ENCODE measurements at places on chromosomes 6 and 20. TPM values are rescaled to one million over a fixed set of nuclear protein-coding genes. Genes with fewer than 3 reads are reported as not detected.

NR2E1 gene
- not detected for total RNA-seq

DEFB124 gene
- total RNA-seq: not detected

KCNB1 gene
- not detected for total RNA-seq

DNA sequence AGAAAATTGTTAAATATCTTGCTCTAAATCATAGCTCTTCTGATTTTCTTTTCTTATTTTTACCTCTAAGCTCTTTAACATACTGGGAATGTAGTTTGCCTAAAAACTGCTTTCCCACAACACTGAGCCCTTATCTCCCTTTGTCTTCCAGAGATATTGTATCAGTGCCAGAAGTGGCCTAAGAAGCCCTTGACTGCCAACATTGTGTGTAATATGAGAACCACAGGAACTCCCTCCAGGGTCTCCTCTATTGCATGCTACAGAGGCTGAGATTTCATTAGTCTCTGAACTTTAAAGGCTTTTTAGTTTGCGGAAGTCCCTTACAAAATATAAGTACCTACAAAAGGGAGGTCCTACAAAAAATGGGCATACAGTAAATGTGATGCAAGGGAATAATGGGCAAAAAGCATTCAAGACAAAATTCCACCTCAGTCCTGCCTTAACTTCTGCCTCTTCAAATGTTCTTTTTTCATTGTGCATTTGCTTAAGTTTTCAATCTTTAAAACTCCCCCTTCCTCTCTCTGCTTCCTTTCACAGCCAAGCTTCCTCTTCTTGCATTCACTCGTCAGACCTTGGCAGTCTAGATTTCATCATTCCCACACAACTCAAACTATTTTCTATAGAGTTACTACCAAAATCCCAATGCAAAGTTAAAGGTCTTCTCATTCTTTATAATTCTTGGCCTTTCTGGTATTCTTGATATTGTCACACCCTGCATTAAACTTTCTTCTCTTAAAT, 76.5 kb downstream of the ADGRG6 start:
- peak; percentile 34 for DNase-seq

DNA sequence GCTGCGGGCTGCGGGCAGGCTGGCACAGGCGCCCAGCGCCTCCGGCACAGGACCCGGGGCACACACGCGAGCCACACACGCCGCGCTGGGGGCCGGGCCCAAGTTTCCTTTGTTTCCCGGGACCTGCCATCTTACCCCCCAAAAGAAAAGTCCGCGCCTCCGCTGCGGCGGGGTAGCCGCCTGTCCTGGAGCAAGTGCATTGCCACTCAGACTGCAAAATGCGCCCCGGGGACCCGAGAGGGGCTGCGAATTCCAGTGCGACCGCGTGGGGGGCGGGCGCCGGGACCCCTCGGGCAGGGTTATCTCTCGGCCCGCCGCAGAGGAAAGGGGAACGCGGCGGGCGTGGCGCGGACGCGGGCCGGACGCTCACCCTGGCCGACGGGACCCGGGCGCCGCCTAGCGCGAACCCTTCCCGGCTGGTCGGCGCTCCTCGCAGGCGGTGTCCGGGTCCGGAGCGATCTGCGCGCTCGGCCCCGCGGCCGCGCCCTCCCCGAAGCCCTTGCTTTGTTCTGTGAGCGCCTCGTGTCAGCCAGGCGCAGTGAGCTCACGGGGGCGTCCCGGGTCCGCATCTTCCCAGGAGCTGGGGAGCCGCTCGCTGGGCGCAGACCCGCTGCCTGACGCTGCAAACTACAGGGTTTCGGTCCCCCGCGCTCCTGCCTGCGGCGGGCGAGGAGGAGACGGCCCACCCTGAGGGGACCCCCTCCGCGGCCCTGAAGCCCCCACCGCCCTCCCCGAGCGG, 639 bp upstream of the CD24 start:
- peak; percentile 77 for DNase-seq

GRCh38 chr6:87366072-87366827, 21.6 kb downstream of the C6orf163 start:
- DNase-seq: no peak

DNA sequence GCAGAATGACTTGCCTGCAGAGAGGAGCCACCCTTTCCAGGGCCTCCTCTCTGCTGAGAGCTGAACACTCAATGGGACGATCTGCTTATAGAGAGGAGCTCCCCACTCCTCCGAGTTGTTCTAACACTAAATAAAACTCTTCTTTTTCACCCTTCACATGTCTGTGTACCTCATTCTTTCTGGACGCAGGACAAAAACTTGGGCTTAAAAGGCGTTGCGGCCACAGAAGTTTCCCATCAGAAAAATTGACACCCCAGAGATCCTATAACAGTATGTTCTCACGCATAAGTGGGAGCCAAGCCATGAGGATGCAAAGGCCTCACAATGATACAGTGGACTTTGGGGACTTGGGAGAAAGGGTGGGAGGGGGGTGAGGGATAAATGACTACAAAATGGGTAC, 121.2 kb downstream of the GMPR start:
- no peak for DNase-seq

DNA sequence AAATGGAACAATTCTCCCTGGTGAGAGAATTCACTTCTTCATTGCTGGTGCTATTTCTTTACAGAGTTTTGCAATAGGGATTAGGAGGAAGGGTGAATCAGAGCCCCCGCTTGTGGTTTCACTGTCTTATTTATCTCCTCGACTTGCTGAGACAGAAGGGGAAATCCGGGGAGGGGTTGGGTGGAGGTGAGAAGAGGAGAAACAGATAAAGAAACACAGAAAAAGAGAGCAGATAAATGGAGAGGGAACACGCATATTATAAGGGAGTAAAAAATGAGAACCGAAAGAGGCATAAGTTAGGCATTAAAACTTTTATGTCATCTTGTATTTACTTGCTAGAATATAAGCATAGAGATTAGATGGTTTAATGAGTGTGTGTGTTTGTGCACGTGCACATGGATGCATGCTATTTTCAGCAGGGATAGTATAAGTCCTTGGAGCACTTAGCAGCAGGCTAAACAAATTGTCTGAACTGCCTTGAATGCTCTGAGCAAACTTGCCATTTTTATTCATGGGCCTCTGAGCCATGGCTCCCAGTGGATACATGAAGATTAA, 105.0 kb downstream of the OLIG3 start:
- no peak for DNase-seq

DNA sequence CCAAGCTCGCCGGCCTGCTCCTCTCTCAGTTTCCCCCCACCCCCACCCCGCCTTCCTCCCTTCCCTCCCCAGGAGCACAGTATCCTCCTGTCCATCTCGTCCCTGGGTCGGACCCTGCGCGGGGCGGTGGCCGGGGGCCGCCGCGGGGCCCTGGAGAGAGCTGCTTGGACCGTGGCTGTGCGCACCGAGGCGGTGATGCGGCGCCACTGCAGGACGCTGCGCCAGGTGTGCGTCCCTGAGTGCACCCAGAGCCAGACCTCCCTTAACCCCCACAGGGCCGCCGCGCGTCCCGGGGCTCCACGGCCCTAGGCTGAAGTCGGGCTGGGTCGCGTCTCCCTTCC, 2.2 kb downstream of the C20orf204 start:
- DNase-seq: no peak

DNA sequence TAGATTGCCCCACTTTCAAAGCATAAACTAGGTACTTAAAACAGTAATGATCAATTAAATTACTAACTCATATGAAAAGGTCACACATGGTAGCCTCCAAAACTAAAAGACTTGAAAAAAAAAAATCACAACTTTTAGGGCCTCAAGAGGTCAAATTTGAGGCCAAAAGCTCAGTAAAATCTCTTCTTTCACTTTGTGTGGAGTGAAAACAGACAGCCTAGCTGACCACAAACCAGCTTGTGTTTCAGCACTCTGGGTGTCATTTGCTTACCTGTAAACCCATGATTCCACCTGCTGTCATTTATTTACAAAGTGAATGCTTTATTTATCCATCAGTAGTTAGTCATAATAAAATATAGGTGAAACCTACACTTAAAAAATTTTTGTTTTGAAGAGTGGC, 34.0 kb downstream of the GNAS start:
- no peak for DNase-seq

Measured in PC-9 (cell line).